ENCODE measurements at places on chromosomes 5 and 9.
A peak's percentile ranks its signal among the peaks of the same experiment; 100 is the strongest.

DNA sequence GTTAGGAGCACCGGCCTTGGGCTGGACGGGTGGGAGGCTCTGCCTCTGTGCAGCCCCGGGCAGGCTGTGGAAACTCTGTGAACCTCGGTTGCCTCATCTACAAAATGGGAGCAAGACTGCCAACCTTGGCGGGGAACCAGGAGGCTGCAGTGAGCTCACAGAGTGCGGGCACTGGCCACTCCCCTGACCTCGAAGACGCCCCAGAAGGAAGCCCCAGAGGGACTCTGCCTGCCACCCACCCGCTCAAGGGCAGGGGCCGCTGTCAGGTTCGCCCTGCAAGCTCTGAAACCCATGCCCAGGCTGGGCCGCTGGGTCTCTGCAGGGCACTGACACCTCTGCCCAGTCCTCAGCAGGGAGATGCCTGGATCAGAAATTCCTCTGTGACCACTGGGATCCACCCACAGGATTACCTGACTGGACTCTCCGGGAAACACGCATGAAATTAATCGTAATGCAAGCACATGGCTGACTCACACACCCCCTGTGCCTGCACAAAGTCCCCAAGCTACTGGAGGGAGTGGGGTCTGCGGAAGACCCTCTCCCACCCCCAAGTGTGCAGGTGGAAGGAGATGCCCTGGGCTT lies 7.4 kb downstream of the CCDC187 start:
- DNase-seq, result no peak

- DNase-seq, result no peak
Observed at GRCh38 chr9:104923740-104924139, 4.2 kb downstream of the ABCA1 start.

DNA sequence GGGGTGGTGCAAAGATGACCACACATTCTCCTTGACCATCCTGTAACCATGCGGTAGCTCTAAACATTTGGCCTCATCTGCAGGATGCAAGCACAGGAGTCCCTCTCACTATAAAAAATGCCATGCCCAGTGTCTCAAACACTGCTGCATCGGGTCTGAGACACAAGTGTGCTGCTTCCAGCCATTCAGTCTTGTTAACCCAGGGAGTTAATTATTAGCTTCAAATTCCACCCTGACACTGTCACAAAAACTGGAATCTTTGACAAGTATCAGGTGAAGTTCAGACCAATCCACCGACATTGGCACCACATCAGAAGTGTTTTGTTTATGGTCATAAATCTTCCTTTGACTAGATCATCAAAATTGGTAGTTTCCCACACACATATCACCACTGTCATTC lies 119.1 kb upstream of the RASEF start:
- DNase-seq, result no peak

DNA sequence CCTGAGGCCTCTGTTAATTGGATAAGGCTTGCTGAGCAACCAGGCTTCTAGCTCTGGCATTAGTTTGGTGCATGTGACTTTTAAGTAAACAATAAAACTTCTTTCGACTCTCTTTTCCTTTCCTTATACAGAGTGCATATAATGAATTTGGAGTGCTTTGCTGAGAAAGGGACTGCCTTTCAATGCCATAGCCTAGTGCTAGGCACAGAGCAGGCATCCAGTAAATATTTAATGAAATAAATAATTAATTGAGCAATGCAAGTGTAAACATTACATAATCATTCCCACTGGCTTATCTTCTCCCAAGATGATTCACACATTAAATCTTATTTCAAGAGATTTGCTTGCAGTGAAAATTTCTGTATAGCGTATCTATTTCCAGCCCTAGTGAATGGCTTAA lies 74.1 kb downstream of the NMUR2 start:
- no peak for DNase-seq

- no peak for DNase-seq
Observed at GRCh38 chr5:146461319-146461718, 14.2 kb downstream of the TCERG1 start.

DNA sequence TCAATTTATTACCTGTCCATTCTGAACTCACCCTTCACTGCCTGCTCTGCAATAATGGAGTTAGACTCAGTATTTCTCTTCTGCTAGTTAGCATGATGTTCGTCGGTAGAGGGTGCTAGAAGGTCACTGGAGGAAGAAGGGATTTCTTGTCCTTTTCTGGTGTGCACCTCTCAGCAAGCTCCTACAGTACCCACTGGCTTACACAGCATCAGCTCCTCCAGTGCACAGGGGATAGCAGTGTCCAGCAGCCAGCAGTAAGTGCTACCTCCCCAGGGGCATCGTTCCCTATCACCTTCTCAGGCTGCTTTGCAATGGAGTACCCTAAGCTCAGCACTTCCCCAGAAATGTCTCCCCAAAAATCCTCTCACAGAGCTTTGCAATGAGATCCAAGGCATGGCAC lies 45.9 kb upstream of the APC start:
- DNase-seq, result peak; percentile 35

DNA sequence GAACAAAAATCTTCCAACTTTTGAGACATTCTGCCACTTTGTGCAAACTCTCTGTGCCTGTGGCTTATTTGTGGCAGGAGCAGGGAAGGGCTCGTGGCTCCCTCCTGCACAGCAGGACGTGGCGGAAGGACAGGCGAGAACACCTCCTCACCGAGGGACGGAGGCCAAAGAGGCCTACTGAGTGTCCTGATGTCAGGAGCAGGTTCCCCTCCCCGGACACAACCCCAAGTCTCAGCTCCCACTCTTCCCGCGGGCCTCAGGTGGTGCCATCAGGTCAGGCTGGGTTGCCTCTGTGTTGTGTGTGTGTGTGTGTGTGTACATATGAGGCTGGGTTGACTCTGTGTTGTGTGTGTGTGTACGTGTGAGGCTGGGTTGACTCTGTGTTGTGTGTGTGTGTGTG lies 136.8 kb upstream of the LPCAT1 start:
- no peak for DNase-seq

DNA sequence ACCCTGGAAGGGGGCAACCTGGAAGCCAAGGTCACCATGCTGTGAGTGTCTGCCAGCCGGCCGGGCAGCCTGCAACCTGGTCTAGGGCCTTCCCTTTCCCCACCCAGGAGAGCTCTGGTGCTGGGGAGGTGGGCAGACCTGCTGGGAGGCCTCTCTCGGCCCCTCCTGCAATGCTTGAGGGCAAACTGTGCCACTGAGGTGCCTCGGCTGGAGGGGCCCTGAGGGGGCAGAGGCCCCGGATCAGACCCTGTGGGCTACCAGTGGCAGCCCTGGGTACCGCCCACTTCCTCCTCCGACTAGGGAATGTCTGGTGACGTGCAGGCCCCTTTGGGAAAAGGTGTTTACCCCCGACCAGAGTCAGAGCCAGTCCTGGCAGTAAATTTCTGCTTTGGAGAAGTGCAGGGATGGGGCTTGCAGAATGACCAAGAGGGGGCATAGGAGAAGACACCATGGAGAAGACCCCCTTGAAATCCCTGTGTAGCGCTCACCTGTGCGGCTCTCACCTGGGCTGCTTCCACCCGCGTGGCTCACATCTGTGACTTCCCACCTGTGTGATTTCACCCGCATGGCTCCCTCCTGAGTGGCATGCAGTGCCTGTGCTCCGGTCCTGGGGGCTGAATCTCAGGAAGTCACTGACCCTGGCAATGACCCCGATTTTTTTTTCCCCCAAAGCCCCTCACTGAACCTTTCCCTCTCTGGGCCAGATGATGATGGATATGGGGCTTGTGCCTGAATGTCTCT lies 1.1 kb downstream of the LCN1 start:
- no peak for DNase-seq

Data from suppressor macrophage treated with lipopolysaccharide for 4 hours (primary cell).